ENCODE measurements at places on chromosomes 2 and 18.

DNA sequence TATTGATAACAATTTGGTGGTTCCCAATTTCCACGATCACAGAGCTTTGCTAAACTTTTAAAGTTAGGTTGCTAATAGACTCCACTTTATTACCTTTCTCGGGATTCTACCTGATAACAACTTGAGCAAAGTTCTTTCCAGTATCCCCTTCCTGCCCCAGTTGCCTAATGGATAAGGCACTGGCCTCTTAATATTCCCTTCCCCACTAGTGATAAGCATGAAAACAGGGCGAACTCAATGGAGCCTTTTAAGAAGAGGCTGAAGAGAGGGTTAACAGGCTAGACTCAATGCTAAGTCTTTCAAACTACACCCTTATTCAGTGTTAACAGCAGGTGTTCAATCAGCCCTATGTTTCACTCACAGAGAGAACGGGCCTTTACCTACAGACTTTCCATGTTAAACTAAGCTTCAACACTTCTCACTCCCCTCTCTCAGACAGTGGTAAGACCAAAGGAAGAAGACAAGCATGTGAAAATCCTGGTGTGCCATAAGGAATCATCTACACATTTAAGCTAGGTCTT, 75.8 kb downstream of the ANKRD44 start:
- DNase-seq = no peak

GRCh38 chr2:233000886-233001750, 11.9 kb downstream of the NGEF start:
- DNase-seq = no peak

DNA sequence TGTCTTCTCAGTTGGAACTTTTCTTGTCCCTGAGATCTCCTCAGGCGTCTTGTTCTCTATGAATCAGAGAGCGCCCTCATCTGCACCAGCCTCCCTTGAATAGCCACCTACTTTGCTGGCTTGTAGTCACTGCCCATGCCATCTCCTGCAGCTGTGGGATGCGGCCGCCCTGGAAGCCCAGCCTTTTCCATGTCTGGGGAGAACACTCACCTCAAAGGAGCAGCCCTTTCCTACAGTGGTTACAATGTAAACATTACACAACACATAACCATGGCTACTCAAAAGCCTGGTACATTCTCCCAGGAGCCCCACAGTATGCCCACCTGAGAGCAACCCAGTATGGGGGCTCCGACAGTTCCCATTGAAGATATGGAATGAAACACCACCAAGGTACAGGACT, 351.0 kb downstream of the EN1 start:
- no peak for DNase-seq

- DNase-seq = no peak
These were observed 971.4 kb downstream of the DPP10 start for GRCh38 chr2:115413791-115414190.

- DNase-seq = no peak
These were observed 154.4 kb downstream of the MYO1B start for GRCh38 chr2:191399601-191400000.

DNA sequence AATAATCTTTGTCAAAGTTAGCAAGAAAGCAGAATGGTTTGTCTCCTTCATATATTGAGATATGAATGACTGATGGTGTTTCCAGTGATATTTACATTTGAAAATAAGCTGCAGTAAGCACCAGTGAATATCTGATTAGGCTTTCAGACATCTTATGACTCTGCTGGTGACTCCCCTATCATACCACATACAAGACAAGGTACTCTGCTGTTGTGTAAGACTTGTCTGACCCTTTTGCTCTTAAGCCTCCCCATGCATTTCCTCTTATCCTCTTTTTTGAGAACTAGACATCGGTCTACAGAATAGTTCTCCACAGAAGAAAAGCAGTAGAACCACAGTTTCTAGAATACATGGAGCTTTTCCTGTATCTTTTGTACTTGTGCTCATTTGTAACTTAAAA, 9.3 kb downstream of the POLI start:
- DNase-seq = no peak
